ENCODE measurements at places on chromosomes 7 and 10.

DNA sequence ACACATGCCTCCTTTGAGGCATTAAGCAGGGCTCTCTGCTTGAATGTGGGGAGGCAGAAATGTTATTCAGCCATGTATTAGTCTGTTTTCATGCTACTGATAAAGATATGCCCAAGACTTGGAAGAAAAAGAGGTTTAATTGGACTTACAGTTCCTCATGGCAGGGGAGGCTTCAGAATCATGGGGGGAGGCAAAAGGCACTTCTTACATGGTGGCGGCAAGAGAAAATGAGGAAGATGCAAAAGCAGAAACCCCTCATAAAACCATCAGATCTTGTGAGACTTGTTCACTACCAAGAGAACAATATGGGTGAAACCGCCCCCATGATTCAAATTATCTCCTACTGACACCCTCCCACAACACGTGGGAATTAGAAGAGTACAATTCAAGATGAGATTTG lies 37.9 kb downstream of the ST7 start:
- DNase-seq = no peak

GRCh38 chr10:91636892-91637291 lies 4.0 kb upstream of the PPP1R3C start:
- DNase-seq = no peak

GRCh38 chr7:117686311-117686935 lies 186.8 kb downstream of the CTTNBP2 start:
- no peak for DNase-seq

DNA sequence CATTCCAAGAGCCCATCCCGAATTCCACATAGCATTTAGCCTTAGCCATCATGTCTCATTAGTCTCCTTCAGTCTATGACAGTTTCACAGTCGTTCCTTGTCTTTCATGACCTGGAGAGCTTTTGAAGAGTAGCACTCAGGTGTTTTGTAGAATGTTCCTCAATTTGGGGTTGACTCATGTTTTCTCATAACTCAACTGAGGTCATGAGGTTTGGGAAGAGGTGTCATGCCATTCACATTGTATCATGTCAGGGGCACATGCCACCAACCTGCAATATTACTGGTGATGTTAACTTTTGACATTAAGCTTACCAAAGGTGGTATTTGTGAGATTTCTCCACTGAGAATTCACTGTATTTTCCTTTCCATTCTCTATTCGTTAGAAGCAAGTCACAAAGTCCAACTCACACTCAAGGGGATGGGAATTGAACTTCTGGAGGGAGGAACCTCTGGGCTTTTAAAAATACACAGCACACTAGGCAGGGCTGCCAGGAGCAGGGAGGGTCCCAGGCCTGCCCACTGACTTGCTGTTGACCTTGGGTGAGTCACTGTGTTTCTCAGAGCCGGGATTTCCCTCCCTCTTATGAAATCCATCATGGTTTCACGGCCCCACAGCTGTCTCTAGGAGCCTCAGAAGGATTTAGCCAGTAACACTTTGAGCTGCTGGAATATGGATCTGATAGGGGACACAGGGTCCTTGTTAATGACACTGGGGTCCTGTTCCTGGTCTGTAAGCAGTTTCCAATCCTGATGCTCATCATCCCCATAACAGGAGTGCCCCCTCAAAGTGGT lies 74.4 kb upstream of the TCF7L2 start:
- DNase-seq = no peak

GRCh38 chr10:112201334-112201733 lies 17.8 kb upstream of the GPAM start:
- DNase-seq = no peak

- no peak for DNase-seq
These were observed 125.8 kb upstream of the GAD2 start for GRCh38 chr10:26090762-26091161.

GRCh38 chr7:51619880-51620279 lies 303.3 kb upstream of the COBL start:
- no peak for DNase-seq

DNA sequence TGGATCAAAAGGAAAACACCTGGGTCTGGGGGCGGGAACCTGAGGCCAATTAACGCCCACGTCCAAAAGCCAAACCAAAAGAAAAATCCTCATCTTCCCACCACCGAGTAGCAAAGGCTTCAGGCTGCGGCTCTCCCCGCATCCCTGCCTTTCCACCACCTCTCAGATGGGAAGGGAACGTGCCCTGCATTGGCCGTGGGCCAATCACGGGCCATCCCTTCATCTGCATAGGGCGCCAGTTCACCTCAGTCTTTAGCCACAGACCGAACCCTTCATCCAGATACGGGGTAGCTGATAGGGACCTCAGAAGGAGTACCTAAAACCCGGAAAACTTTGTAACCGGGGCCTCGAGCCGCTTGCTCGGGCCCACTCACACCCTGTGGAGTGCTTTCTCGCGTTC lies 626 bp downstream of the PRPF18 start:
- no peak for DNase-seq

DNA sequence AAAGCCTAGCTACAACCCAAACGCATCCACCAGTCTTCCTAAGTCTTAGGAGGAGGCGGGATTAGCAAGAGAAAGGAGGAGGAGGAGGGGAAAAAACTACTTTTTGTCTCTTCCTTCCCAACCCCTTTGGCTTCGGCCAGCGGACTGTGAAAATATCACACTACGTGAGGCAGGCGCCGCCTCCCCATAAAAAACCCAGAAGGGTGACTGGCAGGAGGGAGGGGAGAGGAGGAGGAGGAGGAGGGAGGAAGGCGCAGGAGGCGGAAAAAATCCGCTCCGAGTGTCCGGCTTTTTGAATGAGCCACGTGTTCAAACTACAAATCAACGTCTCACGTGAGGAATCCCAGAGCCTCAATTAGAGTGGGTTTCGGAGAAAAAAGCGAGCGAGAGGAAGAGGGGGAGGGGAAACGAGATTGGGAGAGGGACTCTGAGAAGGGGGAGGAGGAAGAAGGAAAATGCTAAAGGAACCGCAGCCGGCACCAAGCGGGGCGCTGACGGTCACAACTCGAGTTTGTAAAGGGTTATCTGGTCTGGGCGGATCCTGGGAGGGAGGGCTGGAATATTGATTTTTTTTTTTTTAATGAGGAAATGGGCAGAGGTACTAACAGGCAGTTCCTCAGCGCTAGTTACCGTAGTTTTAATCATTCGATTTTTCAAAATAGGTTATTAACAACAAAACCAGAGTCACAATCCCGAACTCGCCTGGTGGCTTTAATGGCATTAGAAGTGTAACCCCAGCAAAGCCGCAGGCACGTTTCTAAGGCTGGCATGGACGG lies at the start of gene IGF2BP3:
Gene IGF2BP3, minus strand, starts transcription at position 162 of the 776 bp plus-strand sequence. CDS start 381 bp downstream, outside the sequence.
- DNase-seq = peak; percentile 92

DNA sequence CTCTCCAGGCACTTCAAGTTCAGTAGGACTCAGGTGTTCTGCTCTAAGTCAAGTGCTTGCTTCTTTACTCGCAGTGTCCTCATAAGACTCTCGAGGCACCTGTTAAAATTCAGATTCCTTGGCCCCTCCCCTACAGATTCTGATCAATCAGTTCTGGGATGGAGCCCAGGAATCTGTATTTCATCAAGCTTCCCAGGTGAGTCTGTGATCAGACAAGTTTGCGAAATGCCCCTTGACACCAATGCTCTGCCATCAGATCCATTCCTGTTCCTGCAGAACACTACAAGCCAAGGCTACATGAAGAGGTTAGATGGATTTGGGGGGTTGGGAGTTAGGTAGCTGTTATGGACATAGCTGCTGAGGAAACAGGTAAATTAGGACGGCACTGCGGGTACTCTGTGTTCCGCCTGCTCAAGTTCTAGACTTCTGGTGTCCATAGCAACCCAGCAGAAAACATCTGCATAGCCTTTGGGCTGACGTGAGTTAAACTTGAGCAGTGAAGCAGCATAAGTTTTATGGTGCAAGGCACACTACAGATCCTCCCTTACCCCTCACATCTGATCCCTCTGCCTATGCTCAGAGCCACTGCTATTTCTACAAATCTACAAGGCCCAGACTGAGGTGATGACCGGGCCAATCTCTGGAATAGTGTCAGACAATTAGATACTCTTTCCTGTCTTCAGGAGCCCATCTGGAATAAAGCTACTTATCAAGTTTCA lies 6.8 kb upstream of the NCOA4 start:
- no peak for DNase-seq

GRCh38 chr7:132778761-132779160 lies 202.5 kb upstream of the PLXNA4 start:
- no peak for DNase-seq

GRCh38 chr7:4030346-4030950 lies 651.6 kb upstream of the FOXK1 start:
- DNase-seq = no peak

- DNase-seq = no peak
These were observed 10.7 kb upstream of the CAPZA2 start for GRCh38 chr7:116851671-116852070.

GRCh38 chr10:2908851-2909630 lies 158.3 kb upstream of the PFKP start:
- no peak for DNase-seq

Measured in right forelimb (tissue), 1 donor.